Activated CD4-positive, alpha-beta T cell treated with anti-CD3 and anti-CD28 coated beads, Interleukin-2, amount 50 U/mL, for 24 hours (primary cell): ENCODE measurements at places on chromosomes 5 and 9.

DNA sequence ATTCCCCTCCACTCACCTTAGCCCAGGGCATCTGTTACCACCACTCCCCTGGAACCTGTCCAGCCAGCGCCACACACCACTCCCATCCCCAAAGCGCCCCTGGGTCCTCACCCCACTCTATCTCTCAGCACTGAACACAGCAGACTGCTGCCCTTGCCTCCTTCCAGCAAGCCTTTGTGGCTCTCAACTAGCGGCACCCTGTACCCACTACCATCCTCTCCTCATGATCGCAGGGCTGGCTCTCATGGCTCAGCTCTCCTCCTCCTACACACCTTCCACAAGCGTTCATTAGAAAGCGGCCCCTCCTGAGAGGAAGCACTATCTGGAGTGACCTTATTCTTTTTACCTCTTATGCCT lies 13.3 kb upstream of the BASP1 start:
- DNase-seq, result no peak

- no peak for DNase-seq
Measured at GRCh38 chr5:88279584-88279983, 10.9 kb upstream of the TMEM161B start.

DNA sequence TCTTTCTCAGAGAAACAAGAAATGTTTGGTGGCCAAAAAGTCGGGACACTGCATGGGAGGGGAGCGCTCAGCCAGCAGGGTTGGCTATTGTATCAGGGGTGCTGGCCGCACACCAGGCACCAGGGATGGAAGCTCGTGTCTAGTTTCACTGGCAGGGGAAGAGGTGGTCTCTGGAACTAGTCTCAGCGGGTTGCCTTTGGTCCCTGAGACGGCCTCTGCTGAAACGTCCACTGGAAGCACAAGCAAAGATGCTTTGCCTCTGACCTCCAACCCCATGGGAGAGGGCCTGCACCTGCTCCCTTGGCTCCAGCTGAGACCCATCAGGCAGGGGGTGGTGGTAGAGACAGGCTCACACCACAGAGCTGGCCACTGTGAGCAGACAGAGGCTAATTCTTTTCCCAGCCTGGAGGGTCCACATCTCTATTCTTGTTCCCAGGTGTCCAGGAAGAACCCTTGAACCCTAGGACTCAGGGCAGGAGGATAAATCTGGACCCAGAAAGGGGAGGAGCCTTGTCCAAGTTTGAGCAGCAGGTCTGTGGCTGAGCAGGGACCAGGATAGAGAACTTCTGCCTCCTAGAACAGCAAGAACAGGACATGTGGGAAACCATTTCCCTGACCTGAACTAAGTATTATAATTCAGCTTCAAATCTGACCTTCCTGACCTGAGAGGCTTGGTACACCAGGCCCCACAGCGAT lies 102.6 kb downstream of the RGS3 start:
- DNase-seq, result no peak

DNA sequence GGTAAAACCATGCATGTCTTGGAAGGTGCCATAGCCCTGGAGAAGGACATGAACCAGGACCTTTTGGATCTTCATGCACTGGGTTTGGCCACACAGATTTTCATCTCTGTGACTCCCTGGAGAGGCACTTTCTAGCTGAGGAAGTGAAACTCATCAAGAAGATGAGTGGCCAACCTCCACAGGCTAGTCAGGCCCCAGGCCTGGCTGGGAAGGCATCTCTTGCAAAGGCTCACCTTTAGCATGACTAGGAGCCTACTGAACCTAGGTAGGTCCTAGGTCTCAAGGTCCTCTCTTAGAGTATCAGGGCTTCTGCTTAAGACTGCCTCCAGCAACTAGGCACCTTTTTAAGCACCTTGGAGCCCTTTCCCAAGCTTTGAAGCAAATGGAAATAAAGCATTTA lies 1448.7 kb upstream of the ACO1 start:
- no peak for DNase-seq

- DNase-seq, result no peak
Measured at GRCh38 chr9:100066539-100066938, 32.3 kb downstream of the ERP44 start.
